ENCODE measurements at places on chromosomes 6 and 20.

DNA sequence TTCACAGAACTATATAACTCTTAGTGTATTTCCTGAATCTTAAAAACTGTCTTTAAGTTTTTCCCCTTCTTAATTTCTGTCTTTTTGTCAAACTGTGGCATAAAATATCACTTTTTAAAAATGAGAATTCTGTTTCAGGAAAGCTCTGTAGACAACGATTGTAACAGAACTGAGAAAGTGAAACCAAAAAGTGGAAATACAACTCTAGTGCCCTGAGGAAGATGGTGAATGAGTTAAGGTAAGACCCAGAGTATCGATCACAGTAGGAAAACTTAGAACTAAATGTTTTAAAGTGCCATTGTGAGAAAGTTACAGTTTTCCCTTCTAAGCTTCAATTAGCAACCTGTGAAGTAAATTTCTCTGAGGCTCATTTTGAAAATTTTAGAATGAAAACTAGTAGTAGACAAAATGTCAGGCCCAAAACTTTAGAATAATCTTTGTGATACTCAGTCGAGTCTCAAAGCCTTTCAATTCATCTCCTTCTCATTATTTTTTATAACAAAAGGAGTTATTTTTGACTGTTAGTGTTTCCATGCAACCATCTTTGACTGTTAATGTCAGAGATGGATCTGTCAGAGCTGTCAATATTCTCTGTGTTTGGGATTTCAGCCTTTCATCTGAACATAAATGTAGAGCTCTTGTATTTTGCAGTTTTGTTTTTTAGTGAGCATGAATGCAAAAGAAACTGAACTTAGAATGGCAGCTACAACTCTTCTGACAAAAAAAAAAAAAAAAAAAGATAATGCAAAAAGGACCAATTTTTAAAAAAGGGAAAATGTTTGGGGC lies 19.0 kb upstream of the TRDN start:
- DNase-seq = no peak

DNA sequence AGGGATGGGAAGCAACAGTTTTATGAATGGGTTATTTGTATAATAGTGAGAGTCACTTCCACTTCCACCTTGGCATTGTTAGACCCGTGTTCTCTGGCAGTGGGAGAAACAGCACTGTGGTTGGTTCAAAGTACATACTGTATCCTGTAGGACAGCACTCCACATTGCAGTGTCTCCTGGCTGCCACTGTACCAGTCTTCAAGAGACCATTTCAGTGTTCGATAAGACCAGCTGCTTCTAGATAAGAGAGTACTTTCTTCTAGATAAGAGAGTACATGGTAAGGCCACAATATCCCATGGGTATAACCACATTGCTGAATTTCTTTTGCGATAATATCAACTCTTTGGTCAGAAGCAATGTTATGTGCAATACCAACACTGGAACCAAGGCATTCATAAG lies 28.8 kb downstream of the FITM2 start:
- no peak for DNase-seq

GRCh38 chr6:134746140-134746539 lies 203.8 kb downstream of the ALDH8A1 start:
- no peak for DNase-seq

GRCh38 chr20:60785785-60786184 lies 466.3 kb upstream of the CDH4 start:
- no peak for DNase-seq

DNA sequence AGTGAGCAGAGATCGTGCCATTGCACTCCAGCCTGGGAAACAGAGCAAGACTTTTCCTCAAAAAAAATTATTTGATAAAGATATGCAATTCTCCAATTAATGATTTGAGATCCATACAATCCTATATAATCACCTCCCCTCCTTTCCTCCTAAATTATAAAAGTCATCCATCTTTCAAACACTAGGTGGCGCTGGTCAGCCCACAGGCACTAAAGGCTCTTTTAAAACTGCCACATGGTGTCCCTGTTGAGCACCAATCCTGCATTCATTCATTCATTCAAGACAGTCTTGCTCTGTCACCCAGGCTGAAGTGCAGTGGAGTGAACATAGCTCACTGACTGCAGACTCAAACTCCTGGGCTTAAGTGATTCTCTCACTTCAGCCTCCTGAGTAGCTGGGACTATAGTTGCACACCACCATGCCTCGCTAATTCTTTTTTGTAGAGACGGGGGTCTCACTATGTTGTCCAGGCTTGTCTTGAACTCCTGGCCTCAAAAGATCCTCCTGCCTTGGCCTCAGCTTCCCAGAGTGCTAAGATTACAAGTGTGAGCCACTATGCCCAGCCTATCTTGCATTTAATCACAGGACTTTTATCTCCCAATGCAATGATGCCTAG lies 58.7 kb upstream of the SLC2A12 start:
- DNase-seq = peak; percentile 38

DNA sequence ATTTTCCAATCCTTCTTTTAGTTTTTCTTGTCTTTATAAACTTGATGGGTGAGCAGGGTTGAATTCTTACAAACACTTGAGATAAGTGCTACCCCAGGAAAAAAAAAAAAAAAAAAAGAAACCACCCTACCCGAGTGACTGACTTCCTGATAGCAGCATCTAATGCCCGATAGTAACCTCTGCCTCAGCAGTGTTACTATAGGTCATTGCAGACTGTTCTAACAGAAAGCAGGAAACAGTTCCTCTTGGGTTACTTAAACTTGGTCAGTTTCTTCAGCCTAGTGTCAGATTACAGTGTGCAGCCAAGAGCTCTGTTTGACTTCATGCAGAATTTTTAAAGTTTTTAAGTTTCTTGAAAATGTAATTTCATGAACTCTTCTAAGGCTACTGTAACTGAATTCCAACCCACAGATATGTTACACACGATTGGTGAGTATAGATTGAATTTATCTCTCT lies 2.1 kb downstream of the MYLIP start:
- DNase-seq = no peak

- DNase-seq = no peak
Measured at GRCh38 chr20:16501301-16501700, 71.9 kb downstream of the KIF16B start.

DNA sequence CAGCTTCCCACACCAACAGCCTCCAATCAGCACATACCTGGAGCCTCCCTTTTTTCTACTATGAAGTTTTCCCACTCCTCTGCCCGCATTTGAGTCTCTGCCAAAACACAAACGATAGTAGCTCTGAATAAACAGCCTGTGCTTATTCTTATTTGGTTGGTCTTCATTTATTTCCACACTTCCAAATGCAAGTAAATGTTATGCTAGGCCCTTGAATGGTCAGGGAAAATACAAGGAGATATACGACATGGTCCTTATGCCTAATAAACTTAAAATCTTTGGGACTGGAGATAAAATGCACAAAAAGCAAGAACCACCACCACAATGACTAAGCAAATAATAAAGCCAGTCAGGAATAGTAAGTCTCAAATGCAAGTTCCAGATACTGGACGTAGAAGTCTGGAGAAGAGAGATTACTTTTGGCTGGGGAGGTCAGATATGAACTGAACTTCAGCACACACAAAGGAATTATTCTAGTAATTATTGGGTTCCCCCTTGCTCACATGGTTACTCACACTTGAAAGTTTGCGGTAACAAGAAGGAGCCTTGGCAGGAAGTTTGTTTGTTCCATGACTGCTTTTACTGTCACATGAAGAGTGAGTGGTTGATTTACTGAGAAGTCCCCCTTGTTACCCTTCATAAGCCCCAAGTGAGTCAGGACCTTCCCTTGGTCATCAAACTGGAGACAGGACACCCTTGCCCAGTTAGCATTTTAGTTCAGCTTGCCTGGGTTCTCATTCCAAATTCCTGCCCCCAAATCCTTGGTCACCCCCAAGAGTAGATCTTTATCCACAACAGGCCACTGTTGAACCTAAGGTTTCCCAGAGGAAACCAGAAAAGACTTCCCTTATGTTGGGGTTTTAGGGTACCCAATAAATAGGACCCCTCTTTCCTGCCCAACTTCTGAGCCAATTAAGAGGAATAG lies 511.2 kb upstream of the JARID2 start:
- DNase-seq = peak; percentile 37

DNA sequence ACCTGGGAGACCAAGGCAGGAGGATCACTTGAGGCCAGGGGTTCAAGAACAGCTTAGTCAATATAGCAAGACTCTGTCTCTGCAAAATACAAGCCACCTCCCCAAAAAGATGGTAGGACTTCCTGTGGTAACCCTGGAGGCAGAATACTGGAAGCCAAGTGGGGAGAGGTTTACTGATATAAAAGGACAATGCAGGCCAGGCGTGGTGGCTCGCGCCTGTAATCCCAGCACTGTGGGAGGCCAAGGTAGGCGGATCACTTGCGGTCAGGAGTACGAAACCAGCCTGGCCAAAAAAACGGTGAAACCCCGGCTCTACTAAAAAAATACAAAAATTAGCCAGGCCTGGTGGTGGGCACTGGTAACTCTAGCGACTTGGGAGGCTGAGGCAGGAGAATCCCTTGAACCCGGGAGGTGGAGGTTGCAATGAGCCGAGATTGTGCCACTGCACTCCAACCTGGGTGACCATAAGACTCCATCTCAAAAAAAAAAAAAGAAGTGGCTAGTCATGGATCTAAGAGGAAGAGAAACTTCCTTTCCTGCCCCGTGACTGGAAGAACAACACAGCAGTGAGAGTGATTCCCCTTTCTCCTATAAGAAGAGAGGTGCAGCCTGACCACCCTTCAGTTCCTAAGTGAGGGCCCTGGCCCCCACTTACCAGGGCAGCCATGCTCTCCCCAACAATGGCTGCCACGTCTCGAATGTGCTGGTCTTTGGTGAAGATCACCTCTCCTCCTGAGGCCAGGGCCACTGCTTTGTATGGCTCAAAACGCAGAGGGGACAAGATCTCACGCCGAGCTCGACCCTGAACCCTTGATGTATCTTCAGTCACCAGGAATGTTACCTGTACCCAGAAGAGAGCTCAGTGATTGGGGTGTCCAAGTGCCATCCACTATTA lies 6.2 kb downstream of the SAPCD1 start:
- no peak for DNase-seq

- no peak for DNase-seq
Measured at GRCh38 chr6:48998574-48998973, 464.5 kb downstream of the MMUT start.

- no peak for DNase-seq
Measured at GRCh38 chr6:112156668-112157067, 69.3 kb downstream of the FAM229B start.

DNA sequence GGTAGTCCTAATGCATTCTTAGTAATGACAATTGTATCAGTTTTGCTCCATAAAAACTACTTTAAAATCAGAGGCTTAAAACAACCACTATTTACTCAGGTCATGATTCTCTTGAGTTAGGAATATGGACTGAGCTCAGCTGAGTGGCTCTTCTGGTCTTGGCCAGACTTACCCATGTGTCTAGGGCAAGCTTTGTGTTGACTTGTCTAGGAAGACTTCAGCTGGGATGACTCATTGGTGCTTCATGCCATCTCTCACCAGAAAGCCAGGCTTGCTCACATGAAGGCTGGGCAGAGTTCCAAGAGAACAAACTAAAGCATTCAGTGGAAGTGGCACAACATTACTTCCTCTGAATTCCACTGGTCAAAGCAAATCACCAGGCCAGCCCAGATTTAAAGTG lies 155.3 kb downstream of the DHX35 start:
- DNase-seq = no peak

- DNase-seq = no peak
Measured at GRCh38 chr20:48729538-48729937, 98.3 kb downstream of the PREX1 start.

GRCh38 chr6:51289041-51289440 lies 470.4 kb downstream of the TFAP2B start:
- DNase-seq = no peak

DNA sequence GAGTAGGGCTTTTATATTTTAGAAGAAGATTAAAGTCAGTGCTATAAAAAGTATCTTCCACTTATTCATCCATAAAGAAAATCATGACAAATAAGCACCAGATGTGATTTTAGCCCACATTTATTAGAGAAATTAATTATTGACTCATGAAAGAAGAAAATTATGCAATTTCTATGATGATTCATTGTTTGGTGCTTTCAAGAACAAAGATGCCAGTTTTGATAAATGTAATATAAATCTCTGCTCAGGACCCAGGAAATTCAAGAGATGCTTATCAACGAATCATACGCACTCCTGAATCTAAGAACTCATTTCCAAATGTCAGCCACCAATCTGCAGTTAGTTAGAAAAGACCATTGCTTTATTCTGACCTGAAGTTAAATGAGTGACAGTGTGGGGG lies 211.4 kb downstream of the ARHGAP18 start:
- DNase-seq = no peak

DNA sequence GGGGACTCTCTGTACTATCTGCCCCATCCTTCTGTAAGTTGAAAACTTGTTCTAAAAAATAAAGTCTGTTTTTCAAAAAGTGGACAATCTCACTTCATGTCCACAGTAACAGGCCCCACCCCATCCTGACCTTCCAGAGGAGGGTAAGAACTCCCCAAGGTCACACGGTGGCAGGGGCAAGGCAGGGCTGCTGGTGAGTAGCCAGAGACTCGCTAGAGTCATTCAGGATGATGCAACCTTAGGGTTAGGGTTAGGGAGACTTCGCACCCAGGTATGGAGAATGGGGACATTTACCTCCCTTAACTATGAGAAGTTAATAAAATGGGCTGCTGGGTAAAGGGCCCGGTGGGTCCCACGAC lies 15.4 kb downstream of the PEDS1 start:
- DNase-seq = no peak

DNA sequence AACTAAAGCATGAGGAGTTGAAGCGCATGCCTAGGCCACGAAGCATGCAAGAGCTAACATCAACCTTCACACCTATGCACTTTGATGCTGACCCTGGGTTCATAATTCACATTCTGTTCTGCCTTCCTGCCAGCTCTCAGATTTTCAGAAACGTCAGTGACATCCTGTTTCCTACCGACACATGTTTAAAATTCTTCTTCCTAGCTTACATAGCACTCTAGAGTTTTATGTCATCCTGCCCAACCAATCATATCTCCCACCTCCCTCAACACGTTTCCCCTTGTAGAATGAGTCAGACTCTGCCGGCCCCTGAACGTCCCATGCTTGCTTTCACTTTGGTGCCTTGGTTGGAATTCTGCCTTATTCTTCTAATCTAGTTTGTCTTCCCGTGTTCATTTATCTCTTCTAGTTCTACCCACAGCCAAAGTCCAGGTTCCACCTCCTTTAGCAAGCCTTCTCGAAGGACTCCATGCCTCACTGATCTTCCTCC lies 97.2 kb upstream of the MAP7 start:
- DNase-seq = peak; percentile 38
